ENCODE measurements at places on chromosomes 12 and 14.

DNA sequence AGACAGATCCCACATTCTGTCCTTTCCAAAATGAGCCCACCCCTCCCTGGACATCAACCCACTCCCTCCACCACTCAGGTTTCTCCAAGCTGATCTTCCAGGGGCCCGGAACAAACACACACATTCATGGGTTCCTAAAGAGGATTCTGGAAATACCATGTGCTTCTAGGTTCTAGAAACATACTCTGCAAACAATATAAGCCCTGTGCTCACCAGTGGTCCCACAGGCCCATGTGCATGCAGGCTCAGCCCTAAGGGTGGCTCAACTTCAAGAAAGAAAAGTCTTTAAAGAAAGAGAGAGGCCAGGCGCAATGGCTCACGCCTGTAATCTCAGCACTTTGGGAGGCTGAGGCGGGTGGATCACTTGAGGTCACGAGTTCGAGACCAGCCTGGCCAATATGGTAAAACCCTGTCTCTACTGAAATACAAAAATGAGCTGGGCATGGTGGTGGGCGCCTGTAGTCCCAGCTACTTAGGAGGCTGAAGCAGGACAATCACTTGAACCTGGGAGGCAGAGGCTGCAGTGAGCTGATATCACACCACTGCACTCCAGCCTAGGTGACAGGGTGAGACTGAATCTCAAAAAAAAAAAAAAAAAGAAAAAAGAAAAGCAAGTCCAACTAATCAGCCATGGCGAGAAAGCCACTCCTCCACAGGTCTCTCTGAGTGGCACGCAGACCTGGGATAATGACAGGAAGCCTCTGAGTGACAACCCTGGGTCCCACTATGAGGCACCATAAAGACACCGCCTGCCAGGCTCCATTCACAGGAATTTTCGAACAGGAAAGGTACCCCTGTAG lies 59.5 kb upstream of the PNMA1 start:
- no peaks in the 10 kb centered on the region for H3K36me3 ChIP-seq
- no peaks in the 10 kb centered on the region for H3K27me3 ChIP-seq
- DNase-seq, result no peak
- H3K4me1 ChIP-seq, result peaks cover 18% of the 10 kb centered on the region
- H3K4me3 ChIP-seq, result no peak overlapping the region

DNA sequence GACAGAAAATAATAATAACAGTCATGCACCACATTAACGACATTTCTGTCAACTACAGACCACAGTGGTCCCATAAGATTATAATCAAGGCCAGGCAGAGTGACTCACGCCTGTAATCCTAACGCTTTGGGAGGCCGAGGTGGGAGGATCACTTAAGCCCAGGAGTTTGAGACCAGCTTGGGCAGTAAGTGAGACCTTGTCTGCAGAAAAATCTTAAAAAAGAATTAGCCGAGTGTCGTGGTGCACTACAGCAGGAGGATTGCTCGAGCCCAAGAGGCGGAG lies 8.6 kb downstream of the NAB2 start:
- no peaks in the 10 kb centered on the region for H3K27me3 ChIP-seq
- no peak overlapping the region for H3K27ac ChIP-seq
- no peak for DNase-seq
- H3K36me3 ChIP-seq, result peaks cover 7% of the 10 kb centered on the region

GRCh38 chr12:63521706-63522105 lies 146.6 kb downstream of the DPY19L2 start:
- H3K36me3 ChIP-seq, result no peaks in the 10 kb centered on the region
- H3K27ac ChIP-seq, result no peak overlapping the region
- H3K27me3 ChIP-seq, result no peaks in the 10 kb centered on the region
- H3K4me3 ChIP-seq, result no peak overlapping the region

DNA sequence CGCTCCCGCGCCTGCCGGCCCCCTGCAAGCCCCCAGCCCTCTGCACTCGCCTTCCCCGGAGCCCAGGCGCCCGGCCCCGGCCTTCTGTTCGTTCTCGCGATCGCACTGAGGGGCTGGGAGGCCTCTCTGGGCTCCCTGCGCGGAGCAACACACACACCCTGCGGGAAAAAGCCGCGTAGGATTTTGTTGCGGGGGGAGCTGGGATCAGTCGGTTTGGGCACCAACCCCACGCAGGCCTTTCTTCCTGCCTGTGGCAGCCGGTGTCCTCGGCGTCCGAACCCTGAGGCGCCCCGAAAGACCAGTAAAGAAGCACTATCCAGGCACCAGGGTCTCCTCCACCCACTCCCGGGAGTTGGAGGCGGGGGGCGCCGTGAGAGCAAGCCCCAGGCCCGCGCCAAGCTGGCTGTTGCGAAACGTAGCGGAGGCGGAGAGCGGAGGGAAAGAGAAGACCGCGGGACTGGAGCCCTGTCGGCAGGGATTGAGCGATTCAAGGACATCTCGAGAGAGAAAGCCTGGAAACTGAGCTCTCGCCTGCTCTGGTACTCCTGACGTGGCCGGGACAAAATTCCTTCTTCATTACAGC lies 1.9 kb upstream of the HOXC5 start:
- peak overlapping the region; percentile 11 for H3K4me3 ChIP-seq
- peak; percentile 43 for DNase-seq
- no peaks in the 10 kb centered on the region for H3K36me3 ChIP-seq

DNA sequence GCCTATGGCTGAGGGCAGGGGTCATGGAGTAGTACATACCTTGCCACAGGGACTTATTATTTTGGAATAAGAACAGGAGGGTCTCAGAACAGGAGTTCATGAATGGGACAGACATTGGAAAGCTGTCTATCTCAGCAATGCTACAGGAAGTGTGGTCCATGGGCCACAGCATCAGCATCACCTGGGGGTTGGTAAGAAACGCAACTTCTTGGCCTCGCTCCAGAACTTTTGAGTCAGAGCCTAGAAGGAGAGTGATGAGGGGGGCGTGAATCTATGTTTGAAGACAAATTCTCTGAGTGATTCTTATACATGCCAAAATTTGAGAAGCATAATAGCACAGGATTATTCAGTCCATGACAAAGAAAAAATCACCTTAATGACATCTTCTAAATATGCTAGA lies 156.6 kb downstream of the RPAP3 start:
- H3K27ac ChIP-seq, result no peak overlapping the region
- no peak overlapping the region for H3K4me3 ChIP-seq
- peak; percentile 7 for DNase-seq
- no peaks in the 10 kb centered on the region for H3K4me1 ChIP-seq
- no peaks in the 10 kb centered on the region for H3K27me3 ChIP-seq
- no peaks in the 10 kb centered on the region for H3K36me3 ChIP-seq

DNA sequence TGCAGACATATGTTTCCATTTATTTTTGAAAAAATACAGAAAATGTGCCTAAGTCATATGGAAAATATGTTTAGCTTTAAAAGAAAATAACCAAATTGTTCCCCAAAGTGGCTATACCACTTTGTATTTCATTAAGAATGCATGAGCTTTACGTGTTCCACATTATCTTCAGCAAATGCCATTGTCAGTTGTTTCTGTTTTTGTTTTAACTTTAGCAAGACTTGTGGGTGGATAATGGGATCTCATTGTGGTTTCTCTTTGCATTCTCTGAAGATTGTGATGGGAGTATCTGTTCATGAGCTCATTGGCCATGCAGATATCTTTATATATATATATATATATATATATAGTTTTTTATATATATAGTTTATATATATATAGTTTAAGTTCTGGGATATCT lies 181.5 kb downstream of the CCER1 start:
- DNase-seq, result peak; percentile 18
- no peaks in the 10 kb centered on the region for H3K27me3 ChIP-seq
- H3K4me1 ChIP-seq, result no peaks in the 10 kb centered on the region
- H3K36me3 ChIP-seq, result no peaks in the 10 kb centered on the region

GRCh38 chr14:55130196-55130550 lies 1.1 kb downstream of the LGALS3 start:
- peak; percentile 11 for DNase-seq
- no peak overlapping the region for H3K27ac ChIP-seq
- H3K36me3 ChIP-seq, result no peaks in the 10 kb centered on the region
- peak overlapping the region; percentile 61 for H3K4me3 ChIP-seq
- no peaks in the 10 kb centered on the region for H3K4me1 ChIP-seq
- H3K27me3 ChIP-seq, result peaks cover 52% of the 10 kb centered on the region

DNA sequence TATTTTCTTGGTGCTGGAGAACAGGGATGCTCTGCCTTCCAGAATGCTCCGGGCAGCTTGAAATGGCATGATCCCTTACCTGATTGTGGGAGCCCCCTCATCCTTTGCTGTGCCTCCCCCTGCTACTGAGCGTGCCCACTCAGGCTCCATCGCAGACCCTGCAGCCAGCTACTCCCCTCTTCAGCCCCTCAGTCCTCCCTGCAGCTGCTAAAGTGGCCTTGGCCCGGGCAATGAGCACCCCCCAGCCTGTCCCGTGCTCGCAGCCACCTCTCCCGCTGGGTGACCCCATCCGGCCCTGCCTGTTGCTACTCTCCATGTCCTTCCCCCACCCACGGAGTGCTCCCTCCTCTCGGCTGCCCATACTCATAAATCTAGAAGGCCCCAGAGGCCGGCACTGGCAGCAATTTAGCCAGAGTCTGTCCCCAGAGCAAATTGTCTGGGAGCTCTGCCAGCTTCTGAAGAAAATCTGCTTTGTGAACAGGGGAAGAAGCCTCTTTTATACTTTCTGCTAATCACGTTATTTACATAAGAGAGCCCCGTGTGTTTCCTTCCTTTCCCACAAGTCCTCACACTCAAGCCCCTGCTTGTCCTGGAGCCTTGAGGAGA lies 143.7 kb upstream of the FRMD6 start:
- DNase-seq, result no peak
- no peak overlapping the region for H3K4me3 ChIP-seq
- H3K4me1 ChIP-seq, result no peaks in the 10 kb centered on the region
- no peaks in the 10 kb centered on the region for H3K36me3 ChIP-seq

DNA sequence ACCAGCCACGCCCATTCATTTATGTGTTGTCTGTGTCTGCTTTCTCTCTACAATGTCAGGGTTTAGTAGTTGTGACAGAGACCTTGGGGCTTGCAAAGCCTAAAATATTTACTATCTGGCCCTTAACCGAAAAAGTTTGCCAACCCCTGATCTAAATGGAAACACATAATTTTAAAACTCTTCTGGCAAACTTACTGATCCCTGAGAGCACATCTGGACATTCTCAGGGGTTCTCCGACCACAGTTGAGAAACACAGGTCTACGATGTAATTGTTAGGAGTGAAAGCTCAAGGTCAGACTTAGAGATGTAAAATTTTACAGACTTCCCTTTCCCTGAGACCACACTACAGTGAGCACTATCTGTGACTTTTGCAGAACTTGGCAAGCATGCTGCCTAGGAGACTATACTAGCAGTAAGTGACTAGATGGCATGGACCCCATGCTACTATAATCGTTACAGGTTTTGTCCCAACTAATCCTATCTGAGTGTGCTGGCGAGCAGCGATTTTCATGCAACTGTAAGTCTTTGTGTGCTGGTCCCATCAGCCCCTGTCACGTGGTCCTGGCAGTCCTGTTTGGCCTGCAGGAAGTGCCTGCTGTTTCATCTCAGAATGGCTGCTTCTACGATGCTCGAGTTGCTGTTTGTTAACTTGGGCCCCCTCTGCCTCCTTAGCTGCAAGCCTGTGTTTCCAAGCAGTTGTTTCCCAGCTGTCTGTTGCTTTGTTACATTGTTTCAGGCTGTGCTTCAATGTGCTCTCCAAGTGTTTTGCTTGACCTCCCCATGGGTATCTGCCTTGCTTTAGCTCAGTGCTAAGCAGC lies 21.6 kb downstream of the TMTC2 start:
- H3K27me3 ChIP-seq, result no peaks in the 10 kb centered on the region
- peak; percentile 61 for DNase-seq
- H3K27ac ChIP-seq, result peak overlapping the region; percentile 7
- H3K4me3 ChIP-seq, result no peak overlapping the region

DNA sequence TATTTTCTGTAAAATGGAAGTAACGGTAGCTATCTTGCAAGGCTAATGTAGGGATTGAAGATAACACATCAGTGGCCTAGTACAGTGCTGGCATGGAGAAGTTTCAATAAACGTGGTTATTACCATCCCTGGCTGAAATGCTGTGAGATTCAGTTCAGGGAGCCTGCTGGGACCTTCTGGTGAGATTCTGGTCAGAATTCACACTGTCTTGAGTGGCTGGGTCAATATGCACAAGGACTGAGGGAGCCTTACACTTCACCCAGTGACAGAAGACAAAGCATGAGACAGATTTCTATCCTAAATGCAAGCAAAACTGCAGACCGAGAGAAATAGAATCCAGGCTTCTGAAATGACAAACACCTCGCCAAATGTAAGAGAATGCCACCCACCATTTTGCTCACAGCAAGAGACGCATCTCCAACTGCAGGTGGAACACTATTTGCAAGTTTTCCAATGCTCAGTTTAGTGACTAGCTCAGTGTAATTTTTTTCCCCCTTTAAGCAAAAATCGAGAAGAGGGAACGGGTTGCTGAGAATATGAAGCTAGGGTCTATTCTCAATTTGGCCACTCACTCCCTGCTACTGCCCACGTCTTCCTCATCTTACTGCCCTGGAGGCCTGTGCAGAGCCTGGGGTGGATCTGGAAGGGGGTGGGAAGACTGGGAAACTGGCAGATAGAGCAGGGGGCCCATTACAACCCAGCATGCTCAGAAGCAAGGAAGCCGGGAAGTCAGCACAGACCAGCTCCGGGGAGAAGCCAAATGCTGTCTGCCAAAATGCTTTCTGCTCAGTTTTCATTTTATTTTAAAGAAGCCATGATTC lies 201.3 kb downstream of the TTC7B start:
- H3K4me1 ChIP-seq, result peaks cover 19% of the 10 kb centered on the region
- no peaks in the 10 kb centered on the region for H3K36me3 ChIP-seq
- H3K4me3 ChIP-seq, result no peak overlapping the region
- DNase-seq, result no peak
- no peaks in the 10 kb centered on the region for H3K27me3 ChIP-seq
- H3K27ac ChIP-seq, result no peak overlapping the region

Data from cardiac muscle cell (in vitro differentiated cells and primary cell).